GM13976 (cell line): ENCODE measurements at places on chromosomes 4 and X.

DNA sequence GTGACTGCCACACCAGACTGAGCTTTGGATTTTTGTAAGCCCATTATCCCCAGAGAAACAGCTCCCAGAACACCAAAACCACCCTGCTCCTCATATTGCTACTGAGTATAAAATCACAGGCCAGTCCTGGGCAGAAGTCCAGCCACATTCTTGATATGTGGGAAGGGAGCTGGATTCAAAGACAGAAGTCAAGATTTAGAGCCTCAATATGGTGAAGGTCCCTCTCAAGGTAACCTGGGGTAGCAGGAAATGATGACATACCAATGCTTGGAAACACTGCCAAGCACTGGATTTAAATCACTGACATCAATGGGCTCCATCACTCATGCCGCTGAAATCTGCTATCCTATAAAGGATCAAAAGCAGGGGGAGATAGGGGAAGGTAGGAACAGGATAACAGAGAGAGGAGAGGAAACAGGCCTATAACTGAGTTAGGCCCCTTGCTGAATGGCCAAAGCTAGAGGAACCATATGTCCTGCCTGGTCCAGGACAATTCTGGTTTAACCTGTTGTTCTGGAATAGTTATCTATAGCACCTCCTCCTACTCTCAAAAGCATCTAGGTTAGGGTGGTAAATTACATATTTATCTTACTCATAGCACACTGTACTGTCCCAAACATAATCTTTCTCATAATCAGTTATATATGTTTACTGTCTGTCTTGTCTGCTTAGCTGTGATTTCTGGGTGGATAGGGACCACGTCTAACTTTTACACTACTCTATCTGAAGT is 83.7 kb upstream of the NHS start:
- no peak for DNase-seq

DNA sequence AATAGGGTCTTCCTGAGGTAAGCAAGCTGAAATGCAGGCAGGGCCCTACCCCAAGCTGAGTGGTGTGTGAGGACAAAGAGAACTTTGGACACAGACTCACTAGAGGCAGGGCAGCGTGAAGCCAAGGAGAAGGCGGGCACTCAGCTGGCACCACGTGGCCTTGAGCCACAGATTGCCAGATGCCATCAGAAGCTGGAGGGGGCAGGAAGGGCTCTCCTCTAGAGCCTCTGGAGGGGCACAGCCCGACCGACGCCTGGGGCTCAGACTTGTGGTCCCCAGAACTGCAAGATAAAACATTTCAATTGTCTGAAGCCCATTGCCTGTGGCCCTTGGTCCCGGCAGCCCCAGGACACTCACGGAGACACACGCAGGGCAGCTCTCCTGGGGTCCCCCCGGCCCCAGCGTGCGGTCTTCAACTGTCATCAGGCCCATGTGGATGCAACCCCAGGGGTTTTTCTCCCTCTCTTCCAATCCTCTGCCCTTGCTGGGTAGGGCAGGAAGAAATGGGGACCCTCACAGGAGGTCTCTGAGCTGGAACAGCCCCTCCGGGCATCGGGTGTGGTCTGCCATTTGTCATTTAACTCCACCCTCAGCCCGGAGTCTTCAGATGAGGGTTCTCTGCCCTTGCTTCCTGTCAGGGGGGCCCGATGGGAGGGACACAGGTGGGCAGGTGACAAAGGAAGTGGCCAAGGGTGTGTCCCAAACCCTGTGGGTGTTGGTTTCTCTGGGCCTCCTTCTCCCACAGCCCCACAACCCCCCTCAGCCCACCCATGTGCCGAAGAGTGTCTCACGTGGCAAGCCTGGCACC is 22.2 kb downstream of the HMX1 start:
- DNase-seq: no peak

- DNase-seq: no peak
These were observed 7.9 kb downstream of the FAM200B start for GRCh38 chr4:15689540-15689939.

GRCh38 chr4:153074486-153074885 is 129.8 kb upstream of the TRIM2 start:
- DNase-seq: no peak

GRCh38 chr4:83112231-83112630 is 2.3 kb downstream of the PLAC8 start:
- DNase-seq: peak; percentile 36

GRCh38 chrX:68732906-68733493 is 85.5 kb downstream of the STARD8 start:
- DNase-seq: peak; percentile 68

DNA sequence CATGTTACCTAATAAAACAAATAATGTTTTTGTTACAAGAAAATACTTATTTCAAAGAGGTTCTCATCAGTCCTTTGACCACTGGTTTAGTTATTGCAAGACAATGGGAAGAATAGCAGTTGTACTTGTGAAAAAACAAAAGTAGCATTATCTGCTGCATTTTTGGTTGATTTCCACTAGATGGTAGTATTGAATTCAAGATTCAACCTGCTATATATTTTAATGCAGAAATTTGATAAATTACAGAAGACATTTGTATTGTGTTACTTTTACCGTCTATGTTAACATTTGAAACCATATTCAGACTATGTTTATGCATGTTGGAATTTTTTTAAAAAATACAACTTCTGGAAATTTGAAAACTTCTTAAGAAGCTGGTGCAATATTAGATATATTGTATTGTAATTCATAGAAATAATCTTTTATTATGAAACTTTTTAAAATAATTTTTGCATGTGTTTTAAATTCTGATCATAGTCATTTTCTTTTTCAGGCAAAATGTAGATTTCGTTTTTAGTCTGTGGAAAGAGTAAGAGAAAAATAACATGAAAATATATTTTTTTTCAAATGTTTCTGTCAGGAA is 56.4 kb downstream of the SPCS3 start:
- no peak for DNase-seq

GRCh38 chrX:74371425-74372222 is 49.7 kb upstream of the SLC16A2 start:
- no peak for DNase-seq

DNA sequence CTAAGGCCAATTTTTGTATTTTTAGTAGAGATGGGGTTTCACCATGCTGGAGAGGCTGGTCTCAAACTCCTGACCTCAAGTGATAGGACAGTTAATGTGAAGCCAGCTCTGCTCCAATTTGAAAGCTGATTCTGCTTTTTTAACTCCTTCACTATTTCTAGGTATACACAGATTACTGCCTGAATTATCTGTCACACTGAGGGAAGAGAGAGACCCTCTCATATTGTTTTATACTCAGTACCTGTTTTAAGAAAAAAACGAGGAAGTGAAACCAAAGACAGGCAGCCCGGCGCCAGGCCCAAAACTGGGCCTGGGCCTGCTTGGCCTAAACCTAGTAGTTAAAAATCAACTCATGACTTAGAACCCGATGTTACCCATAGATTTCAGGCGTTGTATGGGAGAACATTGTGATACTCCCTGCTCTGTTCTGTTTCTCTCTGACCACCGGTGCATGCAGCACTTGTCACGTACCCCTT is 1601.5 kb upstream of the PCDH10 start:
- DNase-seq: no peak

- no peak for DNase-seq
These were observed 357.9 kb downstream of the UNC5C start for GRCh38 chr4:95190751-95191436.

GRCh38 chr4:179472164-179472563 is 2029.9 kb upstream of the AGA start:
- DNase-seq: no peak

GRCh38 chr4:95293014-95293413 is 255.8 kb downstream of the UNC5C start:
- DNase-seq: no peak

DNA sequence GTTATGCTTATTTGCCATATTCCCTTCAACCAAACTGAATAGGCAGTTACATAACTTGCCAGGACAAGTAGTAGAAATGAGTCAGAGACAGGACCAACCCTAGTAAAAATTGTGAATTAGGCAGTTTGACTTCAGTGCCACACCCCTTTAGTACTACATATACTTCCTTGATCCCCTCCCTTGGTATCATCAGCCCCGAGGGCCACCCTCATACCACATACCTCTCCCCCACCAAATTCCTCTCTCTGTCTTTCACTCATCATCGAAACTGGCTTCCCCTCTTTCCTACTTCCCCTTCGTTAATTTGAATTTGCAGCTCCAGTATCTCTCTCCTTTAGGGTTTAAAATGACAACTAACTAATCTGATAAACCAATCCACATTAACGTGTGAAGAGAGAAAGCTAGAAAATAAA is 7.9 kb upstream of the PTPN13 start:
- no peak for DNase-seq

- DNase-seq: no peak
These were observed 17.6 kb downstream of the WFS1 start for GRCh38 chr4:6287017-6287788.

- no peak for DNase-seq
These were observed 207.9 kb downstream of the MAB21L2 start for GRCh38 chr4:150789864-150790263.

DNA sequence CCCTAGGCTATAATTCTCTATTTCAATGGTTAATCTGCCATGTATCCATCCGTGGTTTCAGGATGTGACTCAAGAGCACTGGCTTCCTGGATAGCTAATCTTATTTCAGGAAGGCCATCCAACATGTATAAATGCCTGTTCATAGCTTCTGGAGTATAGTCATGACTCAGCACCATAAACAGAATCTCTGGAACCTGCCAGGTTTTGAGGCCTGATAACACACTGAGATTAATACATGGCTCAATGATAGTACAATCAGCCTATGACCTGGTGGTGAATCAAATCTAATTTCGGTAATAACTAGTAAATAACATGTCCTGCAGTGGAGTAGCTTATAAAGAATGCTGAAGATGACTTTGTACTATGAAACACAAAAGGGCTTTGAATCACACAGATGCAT is 5.7 kb upstream of the IL13RA2 start:
- no peak for DNase-seq

GRCh38 chr4:28225050-28225449 is 1364.4 kb downstream of the STIM2 start:
- no peak for DNase-seq

- DNase-seq: no peak
These were observed 3.6 kb downstream of the VSIG4 start for GRCh38 chrX:66036231-66036630.

- no peak for DNase-seq
These were observed 108.0 kb downstream of the CHIC2 start for GRCh38 chr4:53956454-53956853.

DNA sequence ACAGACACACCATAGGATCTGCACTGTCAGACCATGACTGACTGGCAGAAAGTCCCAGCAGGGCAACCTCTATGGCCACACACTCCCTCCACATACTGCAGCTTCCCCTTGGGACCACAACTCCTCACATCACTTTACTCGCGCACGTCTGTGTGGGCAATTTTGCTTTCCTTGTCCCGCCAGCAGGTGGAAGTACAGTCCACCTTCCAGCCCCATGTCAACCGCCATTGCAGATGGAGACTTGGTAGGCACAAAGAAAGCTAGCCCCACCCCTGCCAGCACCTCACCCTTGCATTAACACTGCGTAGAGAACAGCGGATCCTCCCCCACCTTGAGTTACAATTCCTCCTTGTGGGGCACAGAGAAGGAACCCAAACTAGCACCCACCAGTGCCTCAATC is 74.4 kb upstream of the NAP1L2 start:
- no peak for DNase-seq

DNA sequence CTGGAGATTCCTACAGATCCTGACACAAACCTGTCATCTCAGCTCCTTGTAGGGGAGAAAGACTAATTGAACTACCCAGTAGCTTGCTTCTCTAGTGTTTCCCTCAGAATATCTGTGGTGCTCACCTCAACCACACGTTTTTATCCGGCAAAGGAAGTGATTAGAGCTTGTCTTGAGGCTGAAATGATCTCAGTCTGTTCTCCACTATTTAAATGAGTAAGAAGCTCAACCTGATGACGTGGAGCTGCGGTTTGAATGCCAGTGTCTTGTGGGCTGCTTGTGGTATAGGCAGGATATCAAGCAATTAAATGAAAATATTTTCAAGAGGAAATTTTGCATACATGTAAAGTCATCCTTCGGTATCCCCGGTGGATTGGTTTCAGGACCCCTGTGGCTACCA is 270.2 kb downstream of the TLL1 start:
- no peak for DNase-seq

GRCh38 chr4:181677621-181678020 is 565.6 kb upstream of the TENM3 start:
- DNase-seq: no peak

DNA sequence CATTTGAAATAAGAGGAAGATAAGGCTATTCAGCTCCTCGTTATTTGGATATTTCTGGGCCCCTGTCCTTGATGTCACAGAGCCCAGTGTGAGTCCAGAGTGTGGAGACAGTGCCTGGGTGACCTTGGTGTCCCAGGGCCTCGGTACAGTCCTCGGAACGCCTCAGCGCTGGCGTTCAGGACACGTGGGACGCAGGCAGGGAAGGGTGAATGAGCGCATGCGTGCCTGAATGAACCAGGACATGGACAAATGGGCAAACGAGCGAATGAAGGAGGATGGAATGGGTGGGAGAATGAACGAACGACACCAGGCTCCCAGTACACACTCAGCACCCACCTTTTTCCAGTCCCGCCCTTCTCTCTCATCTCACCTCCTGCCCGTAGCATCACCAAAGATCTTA is 44.2 kb downstream of the EVC start:
- no peak for DNase-seq

GRCh38 chr4:111641813-111642579 is 503.3 kb upstream of the FAM241A start:
- peak; percentile 49 for DNase-seq

DNA sequence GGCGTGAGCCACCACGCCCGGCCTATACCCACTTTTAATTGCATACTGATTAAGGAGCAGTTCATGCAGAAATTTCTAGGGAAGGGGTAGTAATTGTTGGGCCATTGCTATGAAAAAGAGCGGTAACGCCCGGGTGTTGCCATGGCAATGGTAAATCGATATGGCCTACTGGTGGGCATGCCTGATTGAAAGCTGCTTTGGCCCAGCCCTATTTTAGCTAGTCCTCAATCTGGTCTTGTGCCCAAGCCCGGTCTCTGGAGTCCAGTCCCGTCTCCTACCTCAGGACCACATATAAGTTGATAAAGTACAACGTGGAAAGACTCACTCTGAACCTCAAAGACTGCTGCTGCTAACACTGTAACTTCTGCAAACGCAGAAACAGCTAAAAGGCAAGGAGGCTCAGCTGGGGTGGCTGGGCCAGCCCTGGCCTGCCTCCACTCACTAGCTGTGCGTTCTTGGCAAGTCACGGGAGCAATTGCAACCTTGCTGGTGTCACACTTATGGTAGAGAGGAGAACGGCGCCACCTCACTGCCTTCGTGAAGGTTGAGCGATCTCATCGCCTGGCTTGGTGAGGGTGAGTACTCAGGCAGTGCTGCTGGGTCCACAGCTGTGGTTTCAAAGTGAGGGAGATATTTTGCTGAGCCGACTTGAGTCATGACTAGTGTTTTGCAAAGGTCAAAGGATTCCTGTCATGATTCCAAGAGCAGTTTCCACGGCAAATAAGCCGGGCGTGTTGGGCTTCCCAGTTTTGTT is 57.0 kb upstream of the GRPEL1 start:
- DNase-seq: no peak

GRCh38 chr4:10457255-10457801 is at the start of gene ZNF518B:
ZNF518B (minus strand) TSS chr4:10457426; CDS start chr4:10446328, 11,098 bp downstream.
- DNase-seq: peak; percentile 92
